Activated CD4-positive, CD25-positive, alpha-beta regulatory T cell treated with anti-CD3 and anti-CD28 coated beads, Interleukin-2, amount 50 U/mL, for 24 hours (primary cell): ENCODE measurements at places on chromosomes 13 and 19.

GRCh38 chr13:45674908-45675307, 27.2 kb upstream of the CBY2 start:
- no peak for ATAC-seq

DNA sequence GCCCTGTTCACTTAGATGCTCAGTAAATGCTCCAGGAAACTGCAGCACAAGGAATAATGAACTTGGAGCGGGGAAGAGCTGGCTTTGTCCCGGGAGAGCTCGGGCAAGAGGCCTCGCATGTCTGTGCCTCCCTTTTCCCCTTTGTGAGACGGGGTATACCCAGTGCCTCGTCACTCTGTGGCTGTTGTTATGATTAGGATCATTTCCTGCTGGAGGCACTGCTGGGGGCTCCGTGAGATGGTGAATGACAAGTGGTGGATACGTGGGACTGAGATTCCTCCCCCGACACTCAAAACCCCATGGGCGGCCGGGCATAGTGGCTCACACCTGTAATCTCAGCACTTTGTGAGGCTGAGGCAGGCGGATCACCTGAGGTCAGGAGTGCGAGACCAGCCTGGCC, 1.1 kb upstream of the PLVAP start:
- ATAC-seq: no peak

- ATAC-seq: no peak
Observed at GRCh38 chr19:12932392-12933286, 872 bp downstream of the FARSA start.

DNA sequence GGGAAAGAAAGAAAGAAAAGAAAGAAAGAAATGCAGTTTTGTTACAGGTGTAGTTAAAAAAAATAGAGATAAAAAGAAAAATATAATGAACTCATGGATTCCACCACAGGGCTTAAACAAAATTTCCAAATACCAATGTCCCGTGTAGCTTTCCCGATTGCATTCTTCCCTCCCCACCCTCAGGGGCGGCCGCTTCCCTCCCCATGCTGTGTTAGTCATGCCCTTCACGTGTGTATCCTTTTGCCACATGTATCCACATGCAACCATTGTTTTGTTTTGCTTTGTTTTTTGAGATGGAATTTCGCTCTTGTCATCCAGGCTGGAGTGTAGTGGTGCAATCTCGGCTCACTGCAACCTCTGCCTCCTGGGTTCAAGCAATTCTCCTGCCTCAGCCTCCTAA, 3.6 kb upstream of the KMT5C start:
- ATAC-seq: no peak

- no peak for ATAC-seq
Observed at GRCh38 chr13:36680913-36681312, 7.1 kb downstream of the SERTM1 start.

- ATAC-seq: no peak
Observed at GRCh38 chr13:49980266-49980665, 16.6 kb upstream of the TRIM13 start.

GRCh38 chr19:995051-995827, 5.0 kb upstream of the GRIN3B start:
- ATAC-seq: no peak

- ATAC-seq: no peak
Observed at GRCh38 chr13:23081220-23081619, 99.6 kb upstream of the SGCG start.

DNA sequence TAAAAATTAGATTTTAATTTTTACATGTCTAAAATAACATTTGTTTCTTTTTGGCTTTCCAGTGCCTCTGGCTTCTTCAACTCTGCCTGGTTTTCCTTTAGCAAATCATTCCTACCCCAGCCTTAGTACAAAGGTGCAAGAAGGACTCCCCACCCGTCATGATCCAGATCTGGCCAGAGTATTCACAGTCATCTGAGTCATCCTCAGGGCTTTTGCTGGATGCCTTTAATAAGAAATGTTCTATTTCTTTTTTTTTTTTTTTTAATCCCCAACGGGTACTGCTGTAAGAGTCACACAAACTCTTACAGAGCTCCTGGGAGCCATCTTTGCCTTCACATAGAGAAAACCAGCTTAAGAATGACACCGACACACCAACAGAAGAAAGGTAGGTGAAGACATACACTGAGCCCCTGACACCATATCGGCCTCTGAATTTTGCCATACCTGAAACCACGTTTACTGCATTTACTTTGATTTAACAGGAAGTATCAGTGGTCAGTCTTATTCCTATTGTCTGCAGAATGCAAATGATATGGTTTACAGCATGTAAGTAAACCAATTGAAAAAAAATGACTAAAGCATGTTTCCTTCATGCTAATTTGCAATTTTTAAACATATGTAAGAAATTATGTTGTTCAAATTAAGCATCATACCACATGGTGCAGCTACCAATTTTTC, 184.4 kb downstream of the NALCN start:
- ATAC-seq: no peak

DNA sequence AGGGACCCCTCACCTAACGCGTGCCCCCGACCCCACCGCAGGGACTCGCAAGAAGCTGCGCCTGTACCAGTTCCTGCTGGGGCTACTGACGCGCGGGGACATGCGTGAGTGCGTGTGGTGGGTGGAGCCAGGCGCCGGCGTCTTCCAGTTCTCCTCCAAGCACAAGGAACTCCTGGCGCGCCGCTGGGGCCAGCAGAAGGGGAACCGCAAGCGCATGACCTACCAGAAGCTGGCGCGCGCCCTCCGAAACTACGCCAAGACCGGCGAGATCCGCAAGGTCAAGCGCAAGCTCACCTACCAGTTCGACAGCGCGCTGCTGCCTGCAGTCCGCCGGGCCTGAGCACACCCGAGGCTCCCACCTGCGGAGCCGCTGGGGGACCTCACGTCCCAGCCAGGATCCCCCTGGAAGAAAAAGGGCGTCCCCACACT, 4.7 kb upstream of the MYBPC2 start:
- ATAC-seq: no peak

- no peak for ATAC-seq
Observed at GRCh38 chr13:112481458-112481857, 105.3 kb downstream of the SPACA7 start.

DNA sequence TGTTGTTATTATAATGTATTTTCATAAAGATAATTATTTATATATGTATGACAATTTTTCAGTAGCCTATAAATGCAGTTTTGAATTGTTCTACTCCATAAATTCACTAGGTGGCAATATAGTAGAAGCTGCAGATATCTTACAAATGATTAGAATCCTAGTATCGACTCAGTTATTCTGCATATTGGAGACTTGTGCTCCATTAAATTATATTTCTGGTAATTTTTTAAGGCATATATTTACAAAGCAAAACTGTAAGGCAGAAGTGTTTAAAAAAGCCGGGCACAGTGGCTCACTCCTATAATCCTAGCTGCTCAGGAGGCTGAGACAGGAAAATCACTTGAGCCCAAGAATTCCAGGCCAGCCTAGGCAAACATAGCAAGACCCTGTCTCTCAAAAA, 58.7 kb downstream of the DPY19L3 start:
- ATAC-seq: no peak

GRCh38 chr19:38942471-38943181, 11.9 kb downstream of the MRPS12 start:
- no peak for ATAC-seq

GRCh38 chr13:54241719-54242118, 1213.1 kb downstream of the OLFM4 start:
- no peak for ATAC-seq

DNA sequence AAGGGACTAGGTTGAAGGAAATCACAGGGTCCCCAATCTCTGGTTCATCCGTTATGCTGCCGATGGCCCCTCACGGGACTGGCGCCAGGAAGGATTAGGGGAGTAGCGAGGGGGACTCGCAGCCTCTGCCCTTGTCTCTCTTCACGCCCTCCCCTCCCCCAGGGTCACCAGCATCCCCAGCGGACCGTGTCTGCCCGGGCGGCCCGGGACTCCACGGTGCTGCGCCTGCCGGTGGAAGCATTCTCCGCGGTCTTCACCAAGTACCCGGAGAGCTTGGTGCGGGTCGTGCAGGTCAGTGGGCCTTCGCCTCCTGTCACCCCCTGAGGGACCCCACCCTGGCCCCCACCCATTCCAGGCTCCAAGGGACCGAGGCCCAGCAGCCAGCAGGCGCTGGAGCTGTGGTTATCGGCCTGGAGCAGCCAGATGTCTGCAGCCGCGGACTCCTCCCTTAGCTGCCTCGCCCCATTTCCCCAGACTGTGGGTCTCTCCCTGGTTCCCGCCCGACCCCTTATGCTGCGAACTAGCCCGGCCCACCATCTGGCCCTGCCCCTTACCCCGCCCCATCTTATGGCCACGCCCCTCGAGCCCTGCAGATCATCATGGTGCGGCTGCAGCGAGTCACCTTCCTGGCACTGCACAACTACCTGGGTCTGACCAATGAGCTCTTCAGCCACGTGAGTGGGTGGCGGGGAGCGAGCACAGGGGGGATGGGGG, 5.4 kb downstream of the PNPLA6 start:
- ATAC-seq: peak; percentile 47

DNA sequence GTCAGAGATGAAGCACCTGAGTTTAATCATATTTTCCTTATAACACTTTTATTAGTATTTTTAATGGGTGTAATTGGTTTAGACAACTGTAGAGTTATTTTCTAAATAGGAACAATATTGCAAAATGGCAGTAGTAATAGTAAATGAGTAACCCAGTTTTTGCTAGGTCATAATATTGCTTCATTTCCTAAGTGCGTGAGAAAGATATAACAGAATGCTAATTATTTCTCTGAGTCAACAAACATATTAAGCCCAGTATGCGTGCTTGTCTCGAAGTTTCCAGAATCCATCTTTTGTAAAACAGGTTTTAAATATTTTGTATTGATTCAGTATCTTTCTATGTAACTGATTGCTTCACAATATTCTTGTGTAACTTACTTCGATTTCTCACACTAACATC, 315.3 kb downstream of the MYO16 start:
- ATAC-seq: no peak

DNA sequence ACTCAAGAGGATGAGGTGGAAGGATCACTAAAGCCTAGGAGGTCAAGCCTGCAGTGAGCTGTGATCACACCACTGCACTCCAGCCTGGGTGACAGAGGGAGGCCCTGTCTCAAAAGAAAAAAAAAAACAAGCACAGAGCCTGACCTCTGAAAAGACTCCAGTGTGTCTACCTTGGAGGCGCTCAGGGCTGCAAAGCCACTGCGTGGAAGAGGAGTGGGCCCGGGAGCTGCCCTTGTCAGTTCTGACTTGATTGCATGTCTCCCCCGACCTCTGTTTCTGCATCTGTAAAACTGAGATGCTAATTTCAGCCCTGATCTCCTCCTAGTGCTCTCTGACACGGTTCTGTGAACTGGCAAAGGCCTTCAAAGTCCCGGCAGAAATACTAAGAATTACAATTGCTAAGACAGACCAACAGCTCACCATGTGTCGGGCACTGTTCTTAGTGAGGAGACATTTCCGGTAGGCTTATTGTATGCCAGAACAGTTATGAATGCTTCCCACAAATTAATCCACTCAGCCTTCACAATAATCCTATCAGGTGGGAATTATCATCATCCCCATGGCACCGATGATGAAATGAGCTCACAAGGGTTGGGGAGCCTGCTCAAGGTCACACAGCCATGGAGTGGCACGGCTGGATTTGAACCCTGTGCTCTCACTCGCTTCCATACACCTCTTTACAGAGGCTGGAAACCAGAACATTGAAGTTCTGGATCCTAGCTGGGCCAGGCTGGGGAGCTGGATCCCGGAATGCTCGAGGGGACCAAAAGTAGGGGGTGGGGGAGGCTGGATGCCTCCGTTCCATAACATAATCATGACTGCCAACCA, 3.5 kb downstream of the AKT2 start:
- no peak for ATAC-seq

- ATAC-seq: peak; percentile 17
Observed at GRCh38 chr13:49652355-49653305, 24.3 kb downstream of the ARL11 start.
